ENCODE measurements at places on chromosomes 16 and 17.
A peak's percentile ranks its signal among the peaks of the same experiment; 100 is the strongest.

- peak; percentile 55 for DNase-seq
Observed at GRCh38 chr17:73007407-73007806, 85.1 kb downstream of the SLC39A11 start.

GRCh38 chr16:71846431-71846830 lies 655 bp downstream of the ATXN1L start:
- DNase-seq, result no peak

DNA sequence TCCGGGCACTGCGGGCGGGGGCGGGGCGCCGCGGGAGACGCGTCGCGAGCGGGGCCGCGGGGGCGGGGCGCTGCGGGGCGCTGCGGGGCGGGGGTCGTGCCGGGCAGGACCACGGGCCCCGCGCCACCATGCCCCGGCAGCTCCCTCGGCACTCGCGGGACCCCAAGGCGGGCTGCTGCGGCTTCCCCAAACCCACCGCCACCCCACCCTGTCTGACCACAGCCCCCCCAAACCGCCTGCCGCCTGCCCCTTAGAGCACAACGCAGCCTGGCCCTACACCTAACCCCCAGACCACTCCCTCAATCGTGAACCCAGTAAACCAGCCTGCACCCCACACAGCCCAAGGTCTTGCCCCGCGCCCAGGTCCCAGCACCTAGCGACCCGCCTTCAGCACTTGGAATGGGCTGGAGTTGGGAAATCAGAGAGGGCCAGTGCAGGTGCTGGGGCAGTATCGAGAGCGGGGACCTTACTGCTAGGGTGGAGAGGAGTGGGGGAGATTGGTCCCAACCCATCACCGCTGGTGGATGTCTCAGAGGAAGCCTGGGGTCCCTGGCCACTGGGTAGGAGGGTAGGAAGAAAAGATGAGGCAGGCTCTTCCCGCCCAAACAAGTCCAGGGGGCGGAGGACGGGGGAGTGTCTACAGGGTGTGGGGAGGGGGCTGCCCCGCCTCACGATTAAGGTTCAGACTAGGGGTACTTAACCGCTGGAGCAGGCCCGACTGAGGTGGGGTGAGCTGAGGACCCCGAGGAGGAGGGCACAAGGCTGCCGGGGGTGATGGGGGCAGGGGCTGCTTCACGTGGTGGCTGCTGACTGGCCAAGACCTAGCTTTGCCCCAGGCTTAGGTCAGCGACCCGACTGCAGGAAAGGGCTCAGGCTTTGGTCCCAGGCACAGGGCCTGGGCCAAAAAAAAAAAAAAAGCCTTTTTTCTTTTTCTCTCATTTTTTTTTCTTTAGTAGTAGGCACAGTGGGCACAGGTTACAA lies 539 bp upstream of the VAMP2 start:
- no peak for DNase-seq

DNA sequence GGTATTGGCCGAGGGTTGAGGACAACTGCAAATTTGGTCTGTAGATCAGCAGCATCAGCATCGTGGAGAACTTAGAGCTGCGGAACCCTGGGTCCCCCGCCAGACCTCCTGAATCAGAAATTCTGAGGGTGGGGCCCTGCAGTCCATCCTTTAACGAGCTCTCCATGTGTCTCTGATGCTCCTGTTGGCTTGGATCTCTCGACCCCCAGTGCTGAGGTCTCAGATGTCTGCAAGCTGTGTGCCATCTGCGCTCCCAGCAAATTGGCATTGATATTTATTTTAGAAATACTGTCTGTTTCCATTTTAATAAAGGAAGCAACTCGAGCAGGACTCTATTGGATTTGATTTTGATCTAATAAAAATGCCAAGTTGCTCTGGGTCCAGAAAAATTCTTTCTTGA lies 250.0 kb downstream of the KATNIP start:
- no peak for DNase-seq

DNA sequence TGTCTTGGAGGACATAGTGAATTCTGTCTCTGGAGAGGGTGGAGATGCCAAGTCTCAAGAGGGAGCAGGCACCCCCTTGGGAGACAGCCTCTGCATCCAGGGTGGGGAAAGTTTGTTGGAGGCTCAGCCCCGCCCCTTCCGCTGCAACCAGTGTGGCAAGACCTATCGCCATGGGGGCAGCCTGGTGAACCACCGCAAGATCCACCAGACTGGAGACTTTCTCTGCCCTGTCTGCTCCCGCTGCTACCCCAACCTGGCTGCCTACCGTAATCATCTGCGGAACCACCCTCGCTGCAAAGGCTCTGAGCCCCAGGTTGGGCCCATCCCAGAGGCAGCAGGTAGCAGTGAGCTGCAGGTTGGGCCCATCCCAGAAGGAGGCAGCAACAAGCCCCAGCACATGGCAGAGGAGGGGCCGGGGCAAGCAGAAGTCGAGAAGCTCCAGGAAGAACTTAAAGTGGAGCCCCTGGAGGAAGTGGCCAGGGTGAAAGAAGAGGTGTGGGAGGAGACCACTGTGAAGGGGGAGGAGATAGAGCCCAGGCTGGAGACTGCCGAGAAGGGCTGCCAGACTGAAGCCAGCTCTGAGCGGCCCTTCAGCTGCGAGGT lies 5.2 kb downstream of the ZNF646 start:
- DNase-seq, result no peak

DNA sequence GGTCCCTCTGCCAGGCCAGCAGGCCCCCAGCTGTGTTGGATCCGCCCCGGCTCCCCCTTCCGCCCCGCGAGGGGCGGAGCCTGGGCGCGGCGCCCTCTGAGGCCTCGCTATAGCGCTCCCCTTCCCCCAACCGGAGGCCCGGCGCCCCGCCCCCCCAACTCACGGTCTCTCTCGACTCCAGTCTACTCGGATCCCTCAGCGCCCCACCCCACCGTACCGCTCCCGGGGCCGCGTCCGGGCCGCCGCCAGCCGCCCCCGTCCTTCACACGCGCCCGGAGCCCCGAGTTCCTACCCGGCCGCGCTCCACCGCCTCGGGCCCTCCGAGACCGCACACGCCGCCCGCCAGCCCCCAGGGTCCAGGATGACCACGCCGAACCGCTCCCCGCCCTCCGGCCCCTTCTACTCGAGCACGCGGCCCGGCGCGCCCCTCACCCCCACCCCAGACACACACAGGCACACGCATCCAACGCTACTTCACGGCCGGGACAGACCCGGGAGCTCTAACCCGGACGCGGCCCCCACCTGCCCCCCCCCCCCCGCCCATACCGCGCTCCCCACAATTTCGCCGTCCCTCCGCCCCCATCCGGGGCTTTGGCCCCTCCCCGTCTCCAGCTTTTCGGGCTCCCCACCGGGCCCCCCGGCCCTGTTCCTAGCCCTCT lies 1.4 kb downstream of the PHF23 start:
- no peak for DNase-seq

DNA sequence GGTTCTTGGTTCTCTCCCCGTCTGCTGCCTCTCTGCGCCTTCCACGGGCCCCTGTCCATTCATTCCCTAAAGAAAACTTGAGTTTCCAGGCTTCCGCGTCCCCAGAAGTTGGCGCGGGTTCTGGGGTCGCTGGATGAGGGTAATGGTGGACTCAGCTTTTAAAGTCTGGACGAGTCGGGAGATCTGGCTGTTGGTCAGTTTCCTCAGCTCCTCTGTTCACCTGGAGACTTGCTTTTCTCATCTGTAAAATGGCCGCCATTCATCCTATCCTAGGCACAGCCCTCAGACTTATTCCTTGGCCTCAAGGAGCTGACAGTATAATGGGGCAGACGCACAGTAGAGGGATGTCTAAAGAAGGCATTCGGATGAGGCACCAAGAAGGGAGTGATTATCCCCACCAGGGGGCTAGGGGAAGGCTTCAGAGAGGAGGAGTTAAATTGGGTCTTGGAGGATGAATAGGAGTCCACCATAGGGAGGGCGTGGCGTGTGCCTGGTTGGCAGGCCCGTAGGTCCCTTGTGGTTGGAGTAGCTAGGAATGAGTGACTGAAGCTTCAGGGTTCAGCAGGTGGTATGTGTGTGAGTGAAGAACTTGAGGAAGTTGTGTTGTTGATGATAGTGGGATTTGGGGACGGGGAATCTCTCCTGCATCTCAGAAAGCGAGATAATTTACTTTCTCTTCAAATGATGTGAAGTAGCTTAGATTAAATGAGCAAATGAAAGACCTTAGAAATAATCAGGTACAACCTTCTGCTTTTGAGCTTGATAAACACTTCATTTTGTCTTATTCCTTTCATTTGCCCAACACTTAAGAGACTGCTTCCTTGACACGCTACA lies 652 bp downstream of the VPS35L start:
- no peak for DNase-seq

DNA sequence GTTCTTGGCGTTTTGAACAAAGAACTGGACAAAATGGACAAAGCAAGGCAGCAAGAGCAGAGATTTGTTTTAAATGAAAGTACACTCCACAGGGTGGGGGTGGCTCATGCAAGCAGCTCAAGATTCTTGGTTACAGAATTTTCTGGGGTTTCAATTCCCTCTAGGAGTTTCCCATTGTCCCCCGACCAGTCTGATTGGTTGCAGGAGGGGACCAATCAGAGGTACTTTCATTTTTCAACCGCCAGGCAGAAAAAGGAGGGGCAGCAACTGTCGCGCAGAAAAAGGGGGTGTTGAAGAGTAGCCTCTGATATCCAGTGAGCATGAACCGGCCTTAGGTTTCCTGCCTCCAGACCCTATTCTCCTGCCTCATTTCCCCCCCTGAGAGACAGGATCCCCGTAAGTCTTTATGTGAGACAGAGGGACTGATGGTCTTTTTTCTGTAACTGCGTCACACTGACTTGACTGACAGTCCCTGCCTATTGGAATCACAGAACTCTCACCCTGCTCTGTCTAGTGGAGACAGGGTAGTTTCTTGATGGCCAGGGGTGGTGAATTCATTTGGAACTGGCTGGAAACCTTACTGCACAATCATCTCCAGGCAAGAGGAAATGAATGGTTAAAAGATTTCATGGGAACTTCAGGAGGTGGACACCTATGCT lies 59.4 kb upstream of the ALOX12 start:
- DNase-seq, result no peak

- DNase-seq, result peak; percentile 98
Observed at GRCh38 chr17:49515196-49515770, 20.2 kb downstream of the NGFR start.

- no peak for DNase-seq
Observed at GRCh38 chr17:54860617-54861470, 39.8 kb upstream of the TOM1L1 start.

GRCh38 chr17:78407387-78408000 lies 29.0 kb downstream of the PGS1 start:
- no peak for DNase-seq

GRCh38 chr16:56716761-56717160 lies 13.2 kb upstream of the NUP93 start:
- no peak for DNase-seq

DNA sequence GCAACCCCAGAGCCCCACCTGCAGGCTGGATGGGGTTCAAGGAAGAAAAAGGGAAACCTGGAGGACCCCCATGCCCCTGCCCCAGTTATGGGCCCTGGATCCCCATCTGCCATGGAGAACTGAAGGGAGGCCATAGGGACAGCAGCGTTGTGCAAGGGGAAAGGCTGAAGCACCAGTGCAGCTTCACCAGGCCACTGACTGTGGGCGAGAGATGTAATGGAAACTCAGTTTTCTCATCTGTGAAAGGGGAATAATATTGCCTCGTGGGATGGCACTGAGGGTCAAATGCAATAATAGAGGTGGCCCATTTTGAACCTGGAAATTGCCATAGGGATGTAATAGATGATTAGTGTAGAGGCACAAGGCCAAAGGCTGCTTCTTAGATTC lies 9.9 kb upstream of the TSPOAP1 start:
- no peak for DNase-seq

DNA sequence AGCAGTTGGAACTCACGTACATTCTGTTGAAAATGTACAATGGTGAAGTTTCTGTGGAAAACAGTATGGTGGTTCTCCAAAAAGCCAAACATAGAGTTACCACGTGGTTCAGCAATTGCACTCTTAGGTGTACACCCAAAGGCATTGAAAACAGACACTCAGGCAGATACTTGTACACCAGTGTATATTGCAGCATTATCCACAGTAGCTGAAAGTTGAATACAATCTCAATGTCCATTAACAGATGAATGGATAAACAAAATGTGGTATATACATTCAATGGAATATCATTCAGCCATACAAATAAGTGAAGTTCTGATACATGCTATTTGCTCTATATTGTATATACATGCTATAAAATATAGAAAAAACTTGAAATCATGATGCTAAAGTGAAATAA lies 23.2 kb downstream of the TBX2 start:
- DNase-seq, result no peak

DNA sequence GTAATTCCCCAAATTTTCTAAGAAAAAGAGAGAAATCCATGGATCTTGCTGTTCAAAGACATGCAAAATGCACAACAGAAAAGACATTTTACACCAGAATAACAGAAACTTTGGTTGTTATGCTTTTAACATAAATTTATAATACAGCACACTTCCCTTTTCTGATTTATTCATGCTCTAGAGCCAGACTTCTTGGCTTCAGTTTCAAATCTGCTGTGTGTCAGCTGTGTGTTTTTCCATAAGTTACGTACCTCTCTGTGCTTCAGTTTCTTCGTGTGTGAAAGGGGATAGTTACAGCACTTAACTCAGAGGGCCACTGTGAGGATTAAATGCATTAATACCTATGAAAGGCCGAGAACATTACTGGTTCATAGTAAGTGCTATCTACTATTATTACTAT lies 6.8 kb upstream of the CCL3L1 start:
- no peak for DNase-seq

DNA sequence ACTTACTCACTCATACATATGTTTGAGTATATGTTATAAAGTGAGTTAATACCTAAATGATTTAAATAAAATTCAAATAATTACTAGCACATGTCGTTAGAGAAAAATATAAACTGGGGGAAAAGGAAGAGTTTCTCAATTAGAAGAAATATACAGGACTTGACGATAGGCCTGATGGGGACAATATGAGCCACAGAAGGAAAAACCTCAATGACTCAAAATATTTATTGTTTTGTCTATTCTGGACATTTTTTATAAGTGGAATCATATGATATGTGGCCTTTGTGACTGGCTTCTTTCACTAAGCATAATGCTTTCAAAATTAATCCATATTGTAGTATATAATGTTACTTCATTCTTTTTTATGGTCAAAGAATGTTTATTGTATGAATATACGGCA lies 339.2 kb upstream of the PMFBP1 start:
- no peak for DNase-seq

DNA sequence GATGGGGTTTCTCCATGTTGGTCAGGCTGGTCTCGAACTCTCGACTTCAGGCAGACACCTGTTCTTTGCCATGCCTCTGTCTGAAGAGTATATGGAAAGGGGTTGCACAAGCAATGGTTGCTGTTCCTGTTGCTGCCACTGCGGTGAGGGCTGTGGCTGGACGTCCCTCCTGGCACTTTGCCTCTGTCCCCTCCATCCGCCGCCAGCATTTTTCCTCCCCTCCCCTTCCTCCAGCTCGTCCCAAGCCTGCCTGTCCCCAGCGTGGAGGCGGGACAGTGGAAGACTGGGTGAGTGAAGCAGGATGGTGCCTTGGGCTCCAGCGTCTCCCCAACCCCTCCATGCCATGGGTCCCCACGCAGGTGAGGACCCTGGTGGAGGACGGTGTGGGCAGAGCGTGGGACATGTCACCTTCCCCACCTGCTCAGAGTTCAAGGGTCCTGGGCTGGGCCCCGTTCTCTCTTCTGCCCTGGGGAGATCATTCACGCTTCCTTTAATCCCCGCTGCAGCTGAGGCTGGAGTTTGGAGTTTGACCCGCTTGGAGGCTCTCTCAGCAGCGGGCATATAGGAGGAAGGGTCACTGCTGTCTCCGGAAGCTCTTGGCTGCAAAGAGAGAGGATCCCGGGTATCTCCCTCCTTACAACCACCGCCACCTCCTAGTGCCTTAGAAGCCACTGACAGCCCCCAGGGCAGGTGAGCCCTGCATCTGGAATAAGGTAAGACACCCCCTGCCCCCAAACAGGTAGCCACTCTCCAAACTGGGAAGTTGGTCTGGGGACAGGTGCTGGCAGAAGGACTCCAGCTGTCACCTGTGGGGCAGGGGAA lies at the start of gene SLC5A11:
Gene SLC5A11, plus strand, starts transcription at position 238 of the 822 bp plus-strand sequence. CDS start 12,681 bp downstream, outside the sequence.
- no peak for DNase-seq

GRCh38 chr16:88030498-88030897 lies 79.3 kb downstream of the BANP start:
- no peak for DNase-seq
